ENCODE measurements at places on chromosomes 4 and X. TPM values are rescaled to one million over a fixed set of nuclear protein-coding genes. Genes with fewer than 3 reads are reported as not detected.

DNA sequence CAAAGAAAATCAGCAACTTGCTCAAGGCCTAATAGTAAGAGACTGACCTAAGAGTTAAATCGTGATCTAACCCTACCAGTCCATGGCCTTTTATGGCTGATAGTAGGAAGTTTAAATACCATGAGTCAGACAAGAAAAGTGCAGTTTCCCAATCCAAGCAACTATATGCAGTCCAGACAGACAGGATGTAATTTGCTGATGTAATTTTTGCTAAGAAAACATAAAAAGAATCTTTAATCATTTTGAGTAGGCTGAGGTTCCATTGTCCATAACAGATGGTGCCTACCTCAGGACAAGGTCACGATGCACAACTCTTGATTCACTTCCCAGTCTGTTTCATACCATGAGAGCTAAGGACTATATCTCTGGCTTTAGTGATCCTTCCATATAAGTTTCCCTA, 317.5 kb upstream of the GRIA3 start:
- H3K36me3 ChIP-seq = no peaks in the 10 kb centered on the region
- no peaks in the 10 kb centered on the region for H3K4me1 ChIP-seq
- H3K27me3 ChIP-seq = no peaks in the 10 kb centered on the region
- no peak overlapping the region for H3K4me3 ChIP-seq
- no peak overlapping the region for H3K27ac ChIP-seq

DNA sequence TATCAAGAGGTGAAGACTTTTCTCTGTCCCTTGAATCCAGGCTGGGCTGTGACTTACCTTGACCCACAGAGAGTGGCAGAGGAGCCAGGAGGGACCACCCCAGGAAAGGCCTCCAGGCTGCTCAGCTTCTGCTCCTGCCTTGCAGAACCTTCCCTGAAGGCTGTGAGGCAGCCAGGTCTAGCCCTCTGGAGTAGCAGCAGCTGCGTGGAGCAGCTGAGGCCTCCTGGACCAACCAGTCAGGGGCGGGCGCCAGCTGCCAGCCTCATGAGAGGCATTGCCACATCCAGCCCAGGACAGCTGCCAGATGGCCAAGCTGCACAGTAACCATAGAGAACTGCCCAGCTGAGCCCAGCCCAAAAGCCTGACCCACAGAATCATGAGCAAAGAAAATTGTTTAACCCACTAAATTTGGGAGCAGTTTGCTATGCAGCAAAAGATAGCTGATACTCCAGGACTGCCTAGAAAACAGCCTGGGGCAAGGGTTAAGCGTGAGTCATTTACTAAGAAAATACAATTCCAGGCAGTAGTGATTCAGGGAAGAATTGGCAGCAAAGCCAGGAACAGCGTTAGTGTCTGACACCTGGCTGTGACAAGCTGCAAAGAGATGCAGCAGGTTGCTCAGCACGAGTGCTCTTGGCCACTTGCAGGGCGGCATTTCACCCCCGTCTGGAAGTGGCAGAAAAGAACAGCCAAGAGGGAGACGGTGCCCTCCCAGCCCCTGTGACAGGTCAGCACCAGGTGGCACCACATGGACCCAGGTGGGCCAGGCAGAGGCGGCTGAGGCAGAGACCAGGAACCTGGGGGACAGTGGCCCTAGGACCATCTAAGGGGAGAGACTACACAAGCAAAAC, 14.7 kb upstream of the PDE6B start:
- H3K4me1 ChIP-seq = no peaks in the 10 kb centered on the region
- H3K4me3 ChIP-seq = no peak overlapping the region
- H3K27me3 ChIP-seq = no peaks in the 10 kb centered on the region
- no peak overlapping the region for H3K27ac ChIP-seq
- peak; percentile 28 for DNase-seq

- no peak overlapping the region for H3K4me3 ChIP-seq
- no peak overlapping the region for H3K27ac ChIP-seq
- no peaks in the 10 kb centered on the region for H3K4me1 ChIP-seq
- no peaks in the 10 kb centered on the region for H3K27me3 ChIP-seq
- H3K36me3 ChIP-seq = no peaks in the 10 kb centered on the region
Observed at GRCh38 chrX:118630848-118631247, 96.6 kb upstream of the IL13RA1 start.

- H3K4me1 ChIP-seq = no peaks in the 10 kb centered on the region
- no peak for DNase-seq
- H3K4me3 ChIP-seq = no peak overlapping the region
- no peak overlapping the region for H3K27ac ChIP-seq
- no peaks in the 10 kb centered on the region for H3K27me3 ChIP-seq
- peaks cover 2% of the 10 kb centered on the region for H3K36me3 ChIP-seq
Observed at GRCh38 chr4:2893772-2894171, 50.1 kb downstream of the ADD1 start.

- no peak overlapping the region for H3K4me3 ChIP-seq
- H3K4me1 ChIP-seq = no peaks in the 10 kb centered on the region
- no peak overlapping the region for H3K27ac ChIP-seq
- no peak for DNase-seq
- no peaks in the 10 kb centered on the region for H3K27me3 ChIP-seq
Observed at GRCh38 chrX:11421805-11422524, 128.8 kb downstream of the AMELX start.

DNA sequence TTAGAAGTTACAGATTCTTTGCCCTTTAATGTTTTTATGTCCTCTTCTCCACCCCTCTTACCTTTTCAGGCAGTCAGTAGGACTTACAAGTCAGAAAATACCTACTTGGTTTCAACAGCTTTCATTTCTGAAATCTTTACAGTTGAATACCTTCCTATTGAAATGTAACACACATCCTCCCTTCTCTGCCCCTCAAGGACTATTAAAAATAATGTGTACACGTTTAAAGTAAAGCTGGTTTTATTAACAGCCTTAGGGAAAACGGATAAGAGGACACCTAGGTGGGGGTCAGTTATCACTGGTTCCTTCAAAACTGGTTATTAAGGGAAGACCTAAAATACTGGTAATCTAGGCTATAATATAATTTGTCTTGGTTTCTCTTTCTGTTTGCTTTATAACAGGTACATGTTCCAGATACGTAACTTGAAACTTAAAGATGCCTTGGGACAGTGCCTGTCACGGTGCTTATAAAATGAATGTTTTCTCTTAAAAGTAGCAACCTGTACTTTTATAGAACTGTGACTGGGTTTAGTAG, 1.8 kb downstream of the CCSER1 start:
- no peaks in the 10 kb centered on the region for H3K27me3 ChIP-seq
- H3K4me1 ChIP-seq = no peaks in the 10 kb centered on the region
- no peaks in the 10 kb centered on the region for H3K36me3 ChIP-seq
- no peak for DNase-seq

DNA sequence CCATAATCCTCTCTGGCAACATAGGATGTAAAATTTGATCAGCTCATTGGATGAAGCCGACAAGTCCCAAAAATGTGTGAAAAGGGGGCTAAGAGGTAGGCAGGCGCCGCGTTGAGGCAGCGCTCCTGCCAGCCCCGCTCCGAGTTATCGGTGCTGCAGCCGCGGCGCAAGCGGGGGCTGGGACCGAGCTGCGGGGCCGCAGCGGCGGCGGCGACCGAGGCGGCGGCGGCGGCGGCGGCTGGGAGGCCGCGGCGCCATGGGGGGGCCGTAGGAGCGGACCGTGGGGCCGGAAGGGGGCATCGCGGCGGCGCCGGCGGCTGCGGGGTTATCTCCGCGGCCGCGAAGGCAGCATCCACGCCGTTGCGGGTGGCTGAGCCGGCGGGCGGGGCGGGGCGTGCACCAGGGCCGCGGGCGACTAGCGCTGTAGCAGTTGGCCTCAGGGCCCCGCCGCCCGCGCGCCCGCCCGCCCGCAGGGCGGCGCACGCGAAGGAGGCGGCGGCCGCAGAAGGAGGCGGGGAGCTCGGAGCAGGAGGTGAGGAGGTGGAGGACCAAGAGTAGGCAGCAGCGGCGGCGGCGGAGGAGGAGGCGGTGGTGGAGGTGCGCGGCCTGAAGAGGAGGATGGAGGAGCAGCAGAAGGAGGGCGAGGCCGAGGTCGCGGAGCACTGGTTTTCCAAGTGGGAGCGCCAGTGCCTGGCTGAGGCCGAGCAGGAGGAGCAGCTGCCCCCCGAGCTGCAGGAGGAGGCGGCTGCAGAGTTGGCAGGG, 126.0 kb upstream of the CXorf66 start:
- no peaks in the 10 kb centered on the region for H3K36me3 ChIP-seq
- H3K4me3 ChIP-seq = no peak overlapping the region
- no peaks in the 10 kb centered on the region for H3K4me1 ChIP-seq
- peaks cover 8% of the 10 kb centered on the region for H3K27me3 ChIP-seq
- DNase-seq = peak; percentile 63
- no peak overlapping the region for H3K27ac ChIP-seq

DNA sequence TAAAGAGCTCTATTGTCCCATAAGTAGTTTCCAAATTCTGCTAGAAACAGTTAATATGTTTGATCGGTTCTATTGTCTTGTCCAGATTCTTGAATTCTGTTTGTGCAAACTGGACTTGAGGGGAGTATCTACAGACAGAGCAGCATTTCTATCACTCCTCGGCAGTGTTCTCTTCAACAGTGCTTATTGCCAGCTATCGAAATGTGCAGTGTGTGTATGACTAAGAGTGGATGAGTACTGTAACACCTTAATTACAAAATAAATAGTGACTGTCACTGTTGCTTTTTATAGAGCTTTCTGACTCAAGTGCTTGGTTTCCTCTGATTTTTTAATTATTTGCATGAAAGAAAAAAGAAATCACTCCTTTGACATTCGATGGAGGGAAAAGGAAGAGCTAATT, 274.6 kb downstream of the RPA4 start:
- H3K4me3 ChIP-seq = no peak overlapping the region
- no peak overlapping the region for H3K27ac ChIP-seq
- no peak for DNase-seq
- H3K4me1 ChIP-seq = peaks cover 4% of the 10 kb centered on the region
- H3K27me3 ChIP-seq = no peaks in the 10 kb centered on the region

DNA sequence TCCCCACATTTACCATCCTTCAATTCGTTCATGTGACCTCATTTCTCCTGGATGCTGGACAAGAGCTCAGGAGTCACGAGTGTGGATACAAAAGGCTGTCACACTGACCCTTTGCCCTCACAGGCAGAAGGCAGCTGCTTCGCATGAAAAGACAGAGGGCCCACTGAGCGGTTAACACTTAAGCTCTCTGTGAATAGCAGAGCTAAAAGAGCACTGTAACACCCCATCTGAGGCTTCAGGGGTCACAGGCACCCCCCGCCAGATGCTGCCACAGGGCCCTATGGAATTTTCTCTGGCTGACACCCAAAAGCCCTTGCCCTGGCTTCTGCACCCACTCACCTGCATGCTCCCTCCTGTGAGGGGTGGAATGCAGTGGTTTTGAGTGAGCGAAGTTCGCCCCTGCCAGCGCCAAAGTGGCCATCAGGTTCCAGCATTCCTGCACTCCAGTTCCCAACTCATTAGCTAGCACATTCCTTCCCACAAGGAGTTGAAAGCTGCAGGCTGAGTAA, 360.9 kb downstream of the PPP3CA start:
- no peak overlapping the region for H3K4me3 ChIP-seq
- H3K36me3 ChIP-seq = no peaks in the 10 kb centered on the region
- H3K27me3 ChIP-seq = no peaks in the 10 kb centered on the region
- no peak for DNase-seq
- H3K4me1 ChIP-seq = no peaks in the 10 kb centered on the region
- no peak overlapping the region for H3K27ac ChIP-seq

- no peaks in the 10 kb centered on the region for H3K27me3 ChIP-seq
- H3K4me1 ChIP-seq = no peaks in the 10 kb centered on the region
- no peaks in the 10 kb centered on the region for H3K36me3 ChIP-seq
- DNase-seq = peak; percentile 42
- H3K4me3 ChIP-seq = no peak overlapping the region
Observed at GRCh38 chrX:150770623-150771022, 77.4 kb downstream of the MTMR1 start.

- H3K27ac ChIP-seq = no peak overlapping the region
- H3K27me3 ChIP-seq = no peaks in the 10 kb centered on the region
- no peak for DNase-seq
Observed at GRCh38 chrX:74238771-74239170, 65.2 kb upstream of the ZCCHC13 start.

GRCh38 chr4:184000457-184001396, 95.6 kb downstream of the STOX2 start:
- no peaks in the 10 kb centered on the region for H3K27me3 ChIP-seq
- DNase-seq = no peak
- H3K27ac ChIP-seq = no peak overlapping the region
- no peaks in the 10 kb centered on the region for H3K4me1 ChIP-seq
- no peak overlapping the region for H3K4me3 ChIP-seq

DNA sequence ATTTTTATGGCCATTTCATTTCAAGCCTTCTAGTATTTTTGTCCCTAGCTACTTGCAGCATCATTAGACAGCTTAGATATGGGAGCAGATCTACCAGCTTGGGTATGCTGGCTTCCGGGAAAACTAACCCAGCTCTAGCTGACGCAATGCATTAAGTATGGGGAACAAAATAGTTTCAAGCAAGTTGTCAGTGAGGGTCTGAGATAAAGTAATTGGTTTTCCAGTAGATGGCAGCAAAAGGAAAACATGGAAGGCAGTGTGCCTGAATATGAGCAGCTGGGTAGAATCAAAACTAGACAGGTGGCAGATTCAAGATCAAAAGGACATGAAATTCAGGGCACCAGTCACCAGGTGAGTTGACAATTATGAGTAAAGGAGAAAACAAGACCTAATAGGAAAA, 340.9 kb upstream of the CTSO start:
- no peaks in the 10 kb centered on the region for H3K27me3 ChIP-seq
- no peak for DNase-seq
- no peaks in the 10 kb centered on the region for H3K36me3 ChIP-seq
- no peak overlapping the region for H3K4me3 ChIP-seq
- H3K27ac ChIP-seq = no peak overlapping the region

DNA sequence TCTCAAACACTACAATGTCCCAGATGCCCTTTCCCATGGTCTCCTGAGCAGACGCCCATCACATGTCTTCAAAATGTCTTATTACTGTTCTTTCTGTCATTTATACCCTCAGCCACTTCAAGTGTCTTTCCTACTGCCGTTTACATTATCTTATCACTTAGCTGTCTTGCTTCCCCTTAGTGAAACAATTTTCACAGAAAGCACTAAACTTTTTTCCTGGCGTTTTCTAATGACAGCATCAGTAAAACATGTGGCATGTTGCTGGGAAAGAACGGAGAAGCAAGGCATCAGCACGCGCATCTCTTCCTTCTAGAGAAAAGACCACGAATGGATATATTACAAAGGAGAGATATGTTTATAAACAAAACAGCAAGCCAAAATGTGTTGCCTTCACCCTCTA, 189.7 kb upstream of the SLIT2 start:
- no peaks in the 10 kb centered on the region for H3K27me3 ChIP-seq
- no peak overlapping the region for H3K27ac ChIP-seq
- H3K4me1 ChIP-seq = no peaks in the 10 kb centered on the region
- no peaks in the 10 kb centered on the region for H3K36me3 ChIP-seq
- no peak for DNase-seq

GABRA4 gene
- 0.14 TPM for total RNA-seq

PABPC1L2A gene
- total RNA-seq = not detected

FAT1 gene
- total RNA-seq = 58.2 TPM

NR3C2 gene
- 8.3 TPM for total RNA-seq

GYPE gene
- 0.16 TPM for total RNA-seq

ZCCHC13 gene
- not detected for total RNA-seq

MGST2 gene
- 34.3 TPM for total RNA-seq

GPR50 gene
- not detected for total RNA-seq
